ENCODE measurements at places on chromosomes 6 and 20. TPM values are rescaled to one million over a fixed set of nuclear protein-coding genes. Genes with fewer than 3 reads are reported as not detected.

The SASH1 gene
- total RNA-seq, result 90.6 TPM

DNA sequence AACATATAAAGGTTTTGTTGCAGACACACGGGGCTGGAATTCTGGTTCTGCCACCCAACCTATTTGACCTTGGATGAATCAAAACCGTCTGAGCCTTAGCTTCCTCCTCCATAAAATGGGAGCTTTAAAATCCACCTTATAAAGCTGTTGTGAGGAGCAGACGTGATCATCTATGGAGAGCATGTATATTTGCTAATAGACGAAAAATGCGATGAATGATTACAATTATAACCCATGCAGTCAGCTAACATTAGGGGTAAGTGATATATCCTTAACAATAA lies 586 bp upstream of the NUP153 start:
- DNase-seq, result no peak

The FUT9 gene
- total RNA-seq, result not detected

DNA sequence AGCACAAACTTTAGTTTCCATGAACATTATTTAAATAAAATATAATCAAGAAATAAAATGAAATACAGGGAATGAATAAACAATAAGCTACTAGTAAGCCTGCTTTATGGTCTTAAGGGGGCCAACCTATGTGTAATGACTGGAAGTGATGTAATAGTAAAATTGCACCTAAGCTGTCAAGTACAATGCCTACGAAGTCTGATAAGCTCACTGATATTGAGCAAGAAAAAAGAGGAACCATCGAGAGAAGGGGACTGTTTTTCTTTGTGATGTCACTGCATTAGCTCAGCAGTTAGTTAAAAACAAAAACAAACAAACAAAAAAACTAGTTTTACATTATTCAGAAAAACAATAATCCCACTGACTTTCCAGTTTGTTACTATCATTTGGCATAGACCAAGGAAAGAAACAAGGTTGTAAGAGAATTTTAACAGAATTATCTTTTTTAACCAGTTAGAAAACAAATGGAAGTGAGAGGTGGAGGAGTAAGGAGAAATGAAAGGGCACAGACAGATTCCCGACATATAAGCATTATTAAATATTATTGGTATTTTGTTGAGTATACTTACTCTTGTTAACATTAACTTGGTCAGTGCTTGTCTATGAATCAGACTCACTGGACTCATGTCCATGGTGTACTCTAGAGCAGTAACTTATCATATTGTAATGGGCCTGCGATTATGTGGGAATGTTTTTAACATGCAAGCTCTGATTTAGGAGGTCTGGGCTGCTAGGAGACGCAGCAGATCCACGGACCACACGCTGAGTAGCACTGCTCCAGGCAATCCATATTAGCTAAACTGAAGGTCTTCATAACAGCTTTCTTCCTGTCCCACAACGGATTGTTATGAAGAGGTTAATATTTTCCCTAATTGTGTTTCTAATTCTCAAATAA lies 99.6 kb upstream of the HMGCLL1 start:
- no peak for DNase-seq

The NUP153 gene
- total RNA-seq, result 28.8 TPM

The RFX6 gene
- not detected for total RNA-seq

The ESR1 gene
- 0.09 TPM for total RNA-seq

DNA sequence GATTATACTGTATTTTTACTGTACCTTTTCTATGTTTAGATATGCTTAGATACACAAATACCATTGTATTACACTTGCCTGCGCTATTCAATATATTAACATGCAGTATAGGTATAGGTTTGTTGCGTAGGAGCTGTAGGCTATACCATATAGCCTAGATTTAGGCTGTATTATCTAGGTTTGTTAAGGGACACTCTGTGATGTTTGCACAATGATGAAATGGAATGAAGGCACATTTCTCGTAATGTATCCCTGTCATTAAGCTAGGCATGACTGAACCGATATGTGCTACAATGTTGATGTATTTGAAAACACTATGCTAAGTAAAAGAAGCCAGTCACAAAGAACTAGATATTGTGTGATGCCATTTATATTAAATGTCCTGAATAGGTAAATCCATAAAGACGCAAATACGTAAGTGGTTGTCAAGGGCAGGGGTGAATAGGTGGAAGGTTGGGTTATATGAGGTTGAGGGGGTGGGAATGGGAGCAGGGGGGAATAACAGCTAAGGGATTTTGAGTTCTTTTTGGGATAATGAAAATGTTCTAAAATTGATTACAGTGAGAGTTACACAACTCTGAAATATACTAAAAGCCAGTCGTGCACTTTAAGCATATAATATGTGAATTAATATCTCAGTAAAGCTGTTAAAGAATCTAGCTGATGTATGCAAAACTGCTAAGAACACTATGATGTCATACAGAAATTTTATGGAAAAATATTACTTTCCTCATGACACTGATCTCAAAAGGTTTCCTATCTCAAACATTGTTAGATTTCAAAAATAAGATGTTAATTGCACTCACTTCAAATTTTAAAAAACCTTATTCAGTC lies 97.4 kb downstream of the NCOA3 start:
- DNase-seq, result no peak

The ZNF292 gene
- 18.5 TPM for total RNA-seq

The SLC13A3 gene
- 2.6 TPM for total RNA-seq

DNA sequence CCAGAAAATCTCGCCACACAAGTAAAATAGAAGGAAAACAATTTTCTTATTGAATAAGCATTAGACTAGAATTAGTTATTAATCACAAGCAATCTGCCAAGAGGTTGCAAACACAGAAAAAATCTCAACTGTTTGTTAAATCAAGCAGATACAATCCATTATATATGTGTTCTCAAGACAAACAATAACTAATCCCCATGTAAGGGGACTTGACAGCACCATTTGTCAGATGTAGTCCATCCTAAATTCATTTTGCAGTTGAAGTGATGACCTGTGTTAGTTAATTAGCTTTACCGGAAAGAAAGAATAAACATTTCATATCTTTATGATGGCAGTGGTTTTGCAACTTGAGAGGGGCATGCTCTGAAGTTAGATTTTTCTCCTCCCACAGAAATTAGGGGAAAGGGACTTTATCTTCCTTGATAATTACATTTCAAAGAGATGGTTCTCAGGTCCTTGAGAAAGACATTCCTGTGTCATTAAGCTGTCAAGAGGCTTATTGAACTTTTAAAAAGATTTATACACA lies 1588.0 kb downstream of the GRIK2 start:
- no peak for DNase-seq

DNA sequence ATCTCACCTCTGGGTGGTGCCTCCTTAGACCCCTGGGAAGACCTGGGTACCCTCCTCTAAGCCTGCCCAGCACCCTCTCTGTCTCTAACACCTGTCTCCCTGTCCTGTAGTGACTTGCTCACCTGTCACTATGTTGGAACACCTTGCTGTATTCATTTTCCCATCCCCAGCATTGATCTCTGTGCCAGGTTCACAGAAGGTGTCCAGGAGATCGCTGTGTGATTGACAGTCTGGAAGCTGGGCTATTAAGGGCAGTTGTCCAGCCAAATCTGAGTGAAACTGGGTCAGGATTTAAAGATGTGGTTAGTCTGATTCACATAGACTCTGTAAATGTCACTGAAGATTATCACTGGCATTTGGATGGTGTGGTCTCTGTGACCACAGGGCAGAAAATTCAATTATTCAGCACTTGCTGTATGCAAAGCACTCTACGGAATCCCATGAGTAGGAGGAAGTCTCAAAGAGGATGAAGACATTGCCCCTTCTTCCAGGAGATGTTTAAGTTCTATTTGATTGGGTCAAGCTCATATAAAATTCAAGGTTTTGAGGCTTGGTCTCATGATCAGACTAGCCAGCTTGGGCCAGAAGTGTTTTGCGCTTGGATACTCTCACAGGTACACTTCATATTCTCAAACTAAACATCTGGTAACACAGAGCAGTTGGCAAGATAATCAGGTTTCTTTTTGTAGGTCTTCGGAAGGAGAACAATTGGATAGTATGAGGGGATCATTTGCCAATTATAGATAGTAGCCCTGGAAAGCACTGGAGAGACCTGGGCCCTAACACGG lies 57.8 kb upstream of the TAGAP start:
- DNase-seq, result no peak

The GJA10 gene
- not detected for total RNA-seq

Data from HFFc6 (cell line).